ENCODE measurements at places on chromosomes 1 and 21. TPM values are rescaled to one million over a fixed set of nuclear protein-coding genes. Genes with fewer than 3 reads are reported as not detected.

DNA sequence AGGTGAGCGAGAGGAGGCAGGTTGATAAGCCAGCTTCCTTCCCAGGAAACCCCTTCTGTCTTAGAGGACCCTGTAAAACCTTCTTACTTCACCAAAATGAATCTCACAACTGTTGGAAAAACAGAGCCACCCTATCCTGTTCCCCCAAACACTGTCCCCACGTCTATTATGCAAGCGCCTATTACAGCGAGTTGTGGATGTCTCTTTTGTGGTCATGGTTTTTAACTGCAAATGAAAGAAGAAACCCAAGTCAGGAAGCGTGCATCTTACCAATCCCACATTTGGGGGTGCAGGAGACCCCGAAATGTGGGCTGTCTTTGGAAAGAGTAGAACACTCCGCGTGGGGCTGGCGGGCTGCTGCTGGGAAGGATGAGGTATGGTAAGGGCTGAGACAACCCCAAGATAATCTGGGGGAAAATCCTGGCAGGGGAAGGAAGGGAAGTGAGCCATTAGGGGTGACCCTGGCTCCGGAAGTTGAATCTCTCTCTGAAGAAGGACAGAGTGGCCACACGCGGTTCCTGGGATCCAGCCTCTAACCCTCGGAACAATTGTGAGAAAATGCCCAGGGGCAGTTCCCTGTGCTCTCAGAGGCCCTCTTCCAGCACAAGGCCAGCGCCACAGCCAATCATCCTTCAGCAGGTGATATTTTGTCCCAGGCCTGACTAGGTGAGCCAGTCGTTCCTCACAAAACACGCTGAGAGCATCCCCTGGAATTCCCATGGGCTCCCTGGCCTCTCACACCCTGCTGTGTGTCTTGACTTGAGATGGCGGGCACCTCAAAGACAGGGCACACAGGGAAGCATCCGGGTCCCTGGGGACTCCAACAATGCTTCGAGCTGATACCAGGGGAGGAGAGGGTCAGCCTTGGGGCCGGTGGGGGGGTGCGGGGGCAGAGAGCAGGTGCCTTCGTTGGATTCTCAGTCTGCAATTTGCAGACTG lies 168.5 kb upstream of the IRF2BP2 start:
- DNase-seq: no peak

THEMIS2 gene
- 71.0 TPM for total RNA-seq

DNA sequence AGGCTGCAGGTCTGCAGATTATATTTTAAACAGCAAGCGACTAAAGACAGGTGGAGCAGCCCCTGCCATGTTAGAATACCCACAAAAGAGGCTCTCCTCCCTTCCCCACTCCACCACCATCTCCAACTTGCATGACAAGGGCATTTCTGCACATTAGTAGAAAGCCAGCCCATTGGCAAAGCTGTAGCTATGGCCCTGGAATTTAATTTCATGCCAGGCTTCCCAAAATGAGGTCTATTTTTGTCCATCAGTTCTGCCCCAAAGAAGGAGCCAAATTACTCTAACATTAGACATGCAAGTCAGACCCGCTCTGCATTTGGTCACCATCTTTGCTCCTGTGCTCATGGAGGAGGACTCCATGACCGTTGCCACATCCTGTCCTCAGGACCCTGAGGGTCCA lies 115.2 kb downstream of the LAMC2 start:
- no peak for DNase-seq

CELA3B gene
- total RNA-seq: not detected

- DNase-seq: no peak
These were observed 2.4 kb upstream of the SIM2 start for GRCh38 chr21:36696390-36697059.

GRCh38 chr1:10338047-10338446 lies 60.8 kb upstream of the PGD start:
- no peak for DNase-seq

LAD1 gene
- total RNA-seq: 0.89 TPM

- DNase-seq: no peak
These were observed 38.7 kb downstream of the ANKRD13C start for GRCh38 chr1:70315782-70316181.

- DNase-seq: no peak
These were observed 12.3 kb downstream of the PATJ start for GRCh38 chr1:61754545-61754944.

DNA sequence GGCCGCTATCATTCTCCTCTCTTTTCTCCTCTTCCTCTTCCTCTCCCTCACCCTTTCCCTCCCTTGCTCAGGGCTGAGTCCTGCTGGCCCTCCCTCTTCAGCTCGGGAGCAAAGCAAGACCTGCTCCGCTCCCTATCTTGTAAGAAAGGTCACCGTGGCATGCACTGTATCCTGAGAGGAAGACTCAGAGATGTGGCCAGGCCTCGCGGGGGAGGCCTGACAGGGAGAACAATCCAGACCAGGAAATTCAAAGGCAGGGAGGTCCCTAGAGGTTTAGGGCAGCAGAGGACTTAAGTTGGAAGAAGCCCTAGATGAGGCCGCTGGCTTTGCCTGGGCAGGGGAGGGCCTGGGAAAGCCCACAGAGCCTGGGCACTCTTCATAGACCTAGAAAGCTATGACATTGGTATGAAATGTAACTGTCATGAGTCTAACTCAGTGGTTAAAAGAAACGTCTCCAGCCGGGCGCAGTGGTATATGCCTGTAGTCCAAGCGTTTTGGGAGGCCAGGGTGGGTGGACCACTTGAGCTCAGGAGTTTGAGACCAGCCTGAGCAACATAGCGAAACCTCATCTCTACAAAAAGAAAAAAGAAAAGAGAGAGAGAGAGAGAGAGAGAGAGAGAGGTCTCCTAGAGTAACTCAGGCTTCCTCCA lies 14.6 kb upstream of the PTAFR start:
- DNase-seq: no peak

FCRL4 gene
- total RNA-seq: not detected

DNA sequence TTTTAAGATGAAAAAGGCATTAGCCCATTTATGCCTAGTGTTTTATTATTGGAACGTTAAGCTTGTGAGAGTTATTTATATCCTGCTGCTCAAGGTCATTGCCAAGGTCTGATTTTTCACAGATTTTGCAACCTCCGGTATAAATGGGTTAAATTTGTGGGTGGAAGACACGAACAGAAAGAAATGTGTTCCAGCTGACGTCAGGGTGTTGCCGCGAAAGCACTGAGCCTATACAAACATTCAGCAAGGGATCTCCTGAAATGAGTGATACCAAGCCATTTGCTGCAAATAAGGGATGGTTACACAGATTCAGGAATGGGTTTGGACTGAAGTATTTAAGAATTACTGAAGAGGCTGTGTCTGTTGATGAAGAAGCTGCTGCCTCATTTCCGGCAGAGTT lies 32.2 kb downstream of the TMED5 start:
- DNase-seq: no peak

DNASE2B gene
- total RNA-seq: not detected

DNA sequence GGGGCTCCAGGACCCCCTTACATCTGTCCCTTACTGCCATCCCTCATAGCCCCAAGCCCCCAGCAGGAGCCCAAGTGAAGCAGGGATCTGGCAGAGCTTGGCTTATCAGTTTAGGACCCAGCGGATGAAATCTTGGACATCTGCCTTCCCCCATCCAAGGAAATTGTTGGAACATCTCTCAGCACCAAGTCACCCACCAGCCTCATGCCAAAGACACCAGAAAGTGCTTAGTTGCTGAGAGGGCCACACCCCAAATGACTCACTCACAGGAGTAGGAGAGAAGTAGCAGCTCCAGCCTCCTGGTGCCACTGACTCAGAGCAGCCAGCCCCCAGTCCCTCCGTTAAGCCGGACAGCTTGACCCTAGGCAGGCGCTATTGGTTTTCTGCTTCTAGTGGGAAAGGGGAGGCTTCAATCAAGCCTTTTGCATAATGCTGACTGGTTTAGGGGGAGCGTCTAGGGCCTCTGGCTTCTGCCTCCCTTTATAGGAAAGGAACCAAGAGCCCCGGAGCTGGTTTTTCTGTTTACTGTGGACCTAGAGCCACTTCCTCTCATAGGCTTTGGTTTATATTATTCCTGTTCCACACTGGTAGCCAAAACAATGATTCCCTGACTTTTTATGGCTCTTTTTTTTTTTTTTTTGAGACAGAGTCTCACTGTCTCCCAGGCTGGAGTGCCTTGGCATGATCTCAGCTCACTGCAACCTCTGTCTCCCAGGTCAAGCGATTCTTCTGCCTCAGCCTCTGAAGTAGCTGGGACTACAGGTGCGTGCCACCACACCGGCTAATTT lies 114.2 kb upstream of the IPO9 start:
- DNase-seq: no peak

- DNase-seq: no peak
These were observed 119.9 kb upstream of the POU3F1 start for GRCh38 chr1:38166461-38166860.

DNA sequence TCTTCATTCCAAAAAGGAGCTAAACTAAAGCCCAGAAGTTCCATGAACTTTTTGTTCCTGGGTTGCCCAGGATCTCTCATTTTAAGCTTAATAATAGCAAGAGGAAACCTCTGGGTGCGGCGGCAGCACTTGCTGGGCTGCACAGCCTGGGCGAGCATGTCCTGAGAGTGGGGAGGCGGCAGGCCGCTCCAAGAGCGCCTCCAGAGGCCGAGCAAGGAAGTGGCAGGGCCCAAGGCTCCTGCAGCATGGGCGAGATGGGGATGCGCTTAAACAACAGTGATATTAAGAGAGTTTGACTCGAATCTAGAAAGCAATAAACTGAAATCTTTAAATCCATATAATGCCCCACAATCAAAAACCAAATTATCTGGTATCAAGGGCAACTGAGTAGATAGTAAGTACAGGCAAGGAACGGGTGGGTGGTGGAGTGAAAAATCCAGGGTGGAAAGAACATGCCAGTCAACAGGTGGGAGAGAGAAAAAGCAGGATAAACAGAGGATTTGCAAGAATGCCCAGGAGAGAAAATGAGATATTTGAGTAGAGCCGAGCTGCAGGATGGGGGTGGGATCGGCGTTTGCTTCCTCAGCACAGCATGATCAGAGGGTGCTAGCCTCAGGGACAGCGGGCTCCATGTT lies 14.1 kb upstream of the TNR start:
- peak; percentile 28 for DNase-seq

DNA sequence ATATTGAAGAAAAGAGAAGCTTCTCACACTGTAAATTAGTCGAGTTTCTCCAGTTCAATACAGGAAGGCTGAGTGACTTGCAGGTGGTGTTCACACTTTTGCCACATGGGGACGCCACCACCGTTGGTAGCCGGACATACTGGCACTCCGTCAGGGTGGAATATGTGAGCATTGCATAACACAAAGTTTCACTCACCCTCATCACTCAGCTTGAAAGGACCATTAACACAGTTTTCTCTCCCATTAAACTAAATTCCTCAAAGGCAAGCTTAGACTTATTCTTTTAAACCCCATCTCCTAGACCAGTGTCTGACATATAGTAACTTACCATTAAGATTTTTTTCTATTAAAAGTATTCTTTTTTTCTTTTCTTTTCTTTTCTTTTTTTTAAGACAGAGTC lies 105.3 kb upstream of the SERBP1 start:
- peak; percentile 42 for DNase-seq

TRNP1 gene
- total RNA-seq: 5.0 TPM

DMAP1 gene
- total RNA-seq: 46.3 TPM

TCHH gene
- total RNA-seq: not detected

ARV1 gene
- 15.2 TPM for total RNA-seq

DNA sequence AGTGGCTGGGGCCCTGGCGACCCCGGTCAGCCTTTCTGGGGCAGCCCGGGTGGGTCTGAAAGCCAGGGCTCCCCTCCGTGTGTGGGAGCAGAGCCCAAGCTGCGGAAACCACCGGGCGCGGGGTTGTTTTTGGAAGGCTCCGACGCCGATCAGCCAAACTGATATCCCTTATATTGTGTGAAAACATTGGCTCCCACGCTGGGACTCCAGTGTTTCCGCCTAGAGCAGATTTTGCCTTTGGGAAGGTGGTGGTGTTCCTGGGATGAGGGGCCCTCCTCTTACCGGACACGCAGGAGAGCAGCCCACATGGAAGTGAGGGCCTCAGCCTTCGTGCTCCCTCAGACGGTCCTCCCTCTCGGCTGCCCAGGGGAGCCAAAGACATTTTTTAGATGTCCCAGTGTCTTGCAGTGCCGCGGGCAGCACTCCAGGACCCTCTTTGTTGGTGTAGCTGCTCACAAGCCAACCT lies 54.3 kb downstream of the NGF start:
- no peak for DNase-seq

FCGR3A gene
- 1.5 TPM for total RNA-seq

DNA sequence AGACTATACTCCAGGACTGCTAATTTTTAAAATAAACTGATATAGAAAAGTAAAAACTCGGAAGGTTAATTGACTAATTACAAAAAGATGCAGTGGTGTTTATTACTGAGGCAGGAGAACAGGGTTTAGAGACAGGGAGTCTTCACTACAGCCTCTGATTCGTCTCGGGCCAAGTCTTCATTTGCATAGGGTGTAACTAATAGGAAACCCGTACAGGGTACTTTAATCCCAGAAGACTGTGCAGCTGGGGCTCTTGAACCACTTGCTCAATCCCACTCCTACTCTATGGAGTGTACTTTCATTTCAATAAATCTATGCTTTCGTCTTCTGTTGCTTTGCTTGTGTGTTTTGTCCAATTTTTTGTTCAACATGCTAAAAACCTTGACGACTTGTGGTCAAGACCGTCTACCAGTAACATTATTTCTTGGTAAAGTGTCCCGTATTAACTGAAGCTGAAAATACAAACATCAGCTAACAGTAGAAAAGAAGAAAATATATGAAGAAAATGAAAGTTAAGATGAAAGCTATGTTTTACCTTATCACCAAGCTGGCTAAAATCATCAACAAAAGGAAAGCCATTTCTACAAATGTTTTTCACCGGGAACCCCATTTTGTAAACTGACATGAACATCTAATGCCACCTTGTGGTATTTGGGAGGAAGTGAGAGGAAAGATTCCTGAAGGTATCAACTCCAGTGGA lies 8.0 kb downstream of the SDHB start:
- DNase-seq: no peak

MMEL1 gene
- 2.8 TPM for total RNA-seq

All from naive thymus-derived CD4-positive, alpha-beta T cell (primary cell).